ENCODE measurements at places on chromosomes 4 and X. TPM values are rescaled to one million over a fixed set of nuclear protein-coding genes. Genes with fewer than 3 reads are reported as not detected.

DNA sequence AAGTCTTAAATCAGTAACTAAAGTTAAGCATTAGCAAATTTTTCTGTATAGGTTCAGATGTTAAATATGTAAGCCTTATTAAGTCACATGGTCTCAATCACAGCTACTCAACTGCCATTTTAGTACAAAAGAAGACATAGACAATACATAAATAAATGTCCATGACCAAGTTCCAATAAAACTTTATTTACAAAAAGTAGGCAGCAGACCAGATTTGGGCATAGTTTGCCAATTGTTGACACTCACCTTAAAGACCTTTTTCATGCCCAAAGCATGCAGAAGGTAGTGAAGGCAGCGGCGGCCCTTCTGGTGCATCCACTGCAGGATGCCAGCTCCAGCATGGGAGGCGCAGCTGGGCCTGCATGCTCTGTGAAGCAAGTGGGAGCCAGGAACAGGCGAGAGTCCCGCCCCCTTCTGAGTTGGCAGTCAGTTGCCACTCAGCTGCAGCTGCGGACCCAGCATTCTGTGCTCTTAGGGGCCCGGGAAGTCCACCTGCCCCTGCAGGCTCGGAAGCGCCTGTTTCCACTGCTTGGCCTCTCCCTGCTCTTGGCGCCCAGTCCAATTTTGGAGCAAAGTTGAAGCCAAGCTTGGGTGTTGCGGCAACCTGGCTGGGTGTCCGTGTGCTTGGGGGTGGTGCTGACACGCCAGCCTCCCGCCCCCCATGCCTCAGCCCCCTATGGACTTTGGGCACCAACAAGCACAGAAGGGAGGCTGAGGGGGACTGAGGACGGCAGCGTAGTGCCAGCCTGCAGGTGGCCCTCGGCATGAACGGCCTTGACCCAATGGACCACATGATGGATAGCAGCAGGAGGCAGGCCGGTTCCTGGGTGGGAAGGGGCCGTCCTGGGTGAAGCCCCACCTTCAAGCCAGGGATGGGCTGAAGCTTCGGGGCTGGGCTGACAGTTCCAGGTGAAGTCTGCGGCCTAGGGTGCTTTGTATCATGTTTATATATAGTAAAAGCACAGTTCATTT lies 42.4 kb upstream of the PABPC4L start:
- no peak for DNase-seq

HAUS7 gene
- 53.6 TPM for polyA plus RNA-seq

FAM241A gene
- 0.67 TPM for polyA plus RNA-seq

MAGEB10 gene
- not detected for polyA plus RNA-seq

RBM46 gene
- not detected for polyA plus RNA-seq

SLIT2 gene
- polyA plus RNA-seq: not detected
